SK-MEL-5 (cell line): ENCODE measurements at places on chromosomes 5 and 9.
A peak's percentile ranks its signal among the peaks of the same experiment; 100 is the strongest.

GRCh38 chr5:35066260-35066795 lies 18.6 kb upstream of the AGXT2 start:
- no peak for DNase-seq

DNA sequence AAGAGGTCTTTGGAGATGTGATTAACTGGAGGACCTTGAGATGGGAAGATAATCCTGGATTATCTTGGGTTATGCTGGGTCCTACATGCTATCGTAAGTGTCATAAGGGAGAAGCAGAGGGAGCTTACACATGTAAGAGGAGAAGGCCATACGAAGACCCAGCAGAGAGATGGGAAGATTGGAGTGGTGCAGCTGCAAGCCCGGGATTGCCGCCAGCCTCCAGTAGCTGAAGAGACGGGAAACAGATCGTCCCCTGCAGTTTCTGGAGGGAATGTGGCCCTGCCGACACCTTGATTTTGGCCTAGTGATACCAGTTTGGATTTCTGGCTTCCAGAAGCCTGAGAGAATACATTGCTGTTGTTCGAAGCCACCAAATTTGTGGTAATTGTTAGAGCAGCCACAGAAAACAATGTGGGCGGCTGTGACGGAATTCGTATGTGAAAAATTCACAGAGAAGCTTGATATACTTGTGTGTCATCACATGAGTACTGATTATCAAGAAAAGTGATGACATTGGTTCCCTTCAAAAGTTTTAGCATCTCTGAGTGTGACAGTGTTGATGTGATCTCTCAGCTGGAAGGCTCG lies 86.9 kb downstream of the CYFIP2 start:
- no peak for DNase-seq

- DNase-seq: no peak
These were observed 45.4 kb downstream of the MFAP3 start for GRCh38 chr5:154084062-154084639.

DNA sequence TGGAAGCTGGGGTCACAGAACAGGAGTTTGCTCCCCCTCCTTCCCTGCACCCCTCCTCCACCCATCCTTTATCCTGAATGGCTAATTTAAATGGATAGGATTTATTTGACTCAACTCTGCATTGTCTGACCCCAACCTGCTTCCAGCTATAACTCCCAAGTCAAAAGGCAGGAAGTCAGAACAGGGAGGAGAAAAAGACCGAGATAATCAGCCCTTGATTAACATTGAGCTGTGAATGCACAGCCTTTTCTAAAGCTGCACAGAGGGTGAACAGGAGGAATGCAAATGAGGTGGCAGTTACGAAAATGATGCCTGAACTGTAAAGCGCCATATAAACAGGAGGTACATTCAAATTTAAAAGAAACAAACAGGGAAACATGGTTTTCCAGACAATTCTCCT lies 152.8 kb downstream of the SPOCK1 start:
- no peak for DNase-seq

DNA sequence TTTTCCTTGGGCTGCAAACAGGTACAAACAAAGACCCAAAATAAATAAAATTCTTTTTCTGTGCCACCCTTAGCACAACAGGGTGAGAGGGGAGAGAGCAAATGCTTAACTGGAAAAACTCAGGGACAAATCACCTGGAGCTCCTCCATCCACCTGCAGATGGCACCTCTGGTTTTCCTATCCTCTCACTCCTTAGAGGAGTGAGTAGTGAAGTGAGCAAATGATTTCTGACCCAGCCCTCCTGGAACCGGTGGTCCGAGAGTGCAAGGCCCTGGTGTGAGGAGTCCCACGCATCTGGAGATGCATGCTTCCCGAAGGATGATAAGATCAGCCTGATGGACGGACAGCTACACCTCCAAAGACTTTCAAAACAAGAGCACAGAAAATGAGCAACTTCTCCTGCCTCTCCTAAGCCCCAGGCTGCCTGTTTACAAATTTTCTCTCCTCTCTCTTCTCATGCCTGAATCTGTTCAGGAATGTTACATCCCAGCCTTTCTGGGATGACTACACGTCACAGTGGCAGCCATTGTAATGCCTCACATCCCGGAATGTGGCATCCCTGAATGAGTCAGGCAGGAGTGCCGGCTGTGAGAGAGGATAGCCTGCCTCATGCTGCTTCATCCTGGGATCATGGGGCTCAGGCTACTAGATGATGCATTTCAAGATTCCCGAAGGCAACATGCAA lies 86.4 kb downstream of the ADRB2 start:
- peak; percentile 76 for DNase-seq

DNA sequence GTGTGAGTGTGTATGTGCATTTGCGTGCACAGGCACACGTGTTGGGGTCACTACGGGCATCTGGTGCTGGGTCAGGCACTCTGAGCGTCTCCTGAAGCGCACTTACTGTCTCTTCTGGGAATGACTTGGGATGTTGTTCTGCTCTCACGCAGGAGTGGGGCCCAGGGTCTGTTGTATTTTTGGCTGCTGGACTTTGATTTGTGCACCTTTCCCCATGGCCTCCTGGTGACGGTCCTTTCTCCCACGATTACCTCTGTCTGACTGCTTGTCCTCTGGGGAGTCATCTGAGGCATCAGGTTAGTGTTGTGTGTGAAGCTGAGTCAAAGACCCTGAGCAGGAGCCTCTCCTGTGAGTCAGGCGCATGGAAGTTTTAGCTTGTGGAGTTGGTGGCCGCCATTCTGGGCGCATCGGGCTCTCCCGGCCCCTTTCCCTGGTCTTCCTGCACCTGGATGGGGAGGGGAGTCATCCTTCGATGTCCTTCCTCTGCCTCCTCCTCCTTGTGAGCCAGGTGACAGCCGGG lies 62.1 kb downstream of the RXRA start:
- DNase-seq: no peak

GRCh38 chr5:146828385-146828784 lies 50.2 kb downstream of the PPP2R2B start:
- DNase-seq: no peak

DNA sequence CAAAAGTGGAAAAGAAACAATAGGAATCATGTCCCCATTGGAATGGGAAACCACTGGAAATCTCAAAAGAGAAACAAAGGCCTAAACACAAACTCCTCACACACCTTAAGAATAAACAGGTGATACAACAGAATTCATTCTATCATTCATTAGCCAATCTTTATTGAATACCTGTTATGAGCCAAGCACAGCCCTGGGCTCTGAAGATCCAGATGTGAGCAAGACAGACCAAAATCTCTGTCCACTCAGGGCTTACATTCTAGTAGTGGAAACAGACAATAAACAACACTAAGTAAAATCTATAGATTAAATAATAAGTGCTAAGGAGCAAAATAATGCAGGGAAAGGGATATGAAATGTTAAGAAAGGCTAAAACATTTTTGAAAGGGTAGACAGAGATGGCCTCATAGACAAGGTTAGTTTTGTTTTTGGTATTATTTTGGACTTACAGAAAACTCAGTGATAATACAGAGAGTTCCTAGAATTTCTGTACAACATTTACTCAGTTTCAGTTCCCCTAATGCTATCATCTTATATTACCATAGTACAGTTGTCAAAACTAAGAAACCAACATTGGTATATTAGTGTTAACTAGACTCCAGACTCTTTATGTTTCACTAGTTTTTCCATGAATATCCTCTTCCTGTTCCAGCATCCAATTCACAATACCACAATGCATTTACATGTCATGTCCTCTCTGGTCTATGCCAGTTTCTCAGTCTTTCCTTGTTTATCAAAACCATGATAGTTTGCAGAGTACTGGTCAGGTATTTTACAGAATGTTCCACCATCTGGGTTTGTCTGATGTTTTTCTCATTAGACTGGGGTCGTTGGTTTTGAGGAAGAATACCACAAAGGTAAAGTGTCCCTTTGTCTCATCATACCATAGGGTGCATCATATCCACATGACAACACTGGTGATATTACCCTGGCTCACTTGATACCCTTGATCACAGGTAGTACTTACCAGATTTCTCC lies 103.7 kb downstream of the SIL1 start:
- DNase-seq: no peak

GRCh38 chr9:27602142-27602861 lies 29.0 kb upstream of the C9orf72 start:
- DNase-seq: no peak

DNA sequence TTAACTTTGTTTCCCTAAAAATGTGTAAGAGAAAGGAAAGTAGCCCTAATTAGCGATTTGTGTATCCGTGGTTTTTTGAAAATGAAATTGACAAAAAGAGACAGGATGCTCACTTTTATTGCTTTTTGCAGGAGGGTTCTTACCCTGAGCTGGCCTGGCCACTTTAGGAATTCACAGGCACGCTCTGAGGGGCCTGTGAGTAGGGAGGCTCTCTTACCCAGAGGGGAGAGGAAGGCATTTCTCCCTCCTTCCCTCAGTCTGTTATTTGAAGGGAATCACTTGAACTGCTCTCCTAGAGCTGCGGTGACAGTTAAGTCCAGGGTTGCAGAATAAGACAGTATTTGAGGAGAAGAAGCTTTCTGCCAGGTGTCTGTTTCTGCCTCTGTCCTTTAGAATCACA lies 16.7 kb downstream of the PIK3R1 start:
- DNase-seq: no peak

DNA sequence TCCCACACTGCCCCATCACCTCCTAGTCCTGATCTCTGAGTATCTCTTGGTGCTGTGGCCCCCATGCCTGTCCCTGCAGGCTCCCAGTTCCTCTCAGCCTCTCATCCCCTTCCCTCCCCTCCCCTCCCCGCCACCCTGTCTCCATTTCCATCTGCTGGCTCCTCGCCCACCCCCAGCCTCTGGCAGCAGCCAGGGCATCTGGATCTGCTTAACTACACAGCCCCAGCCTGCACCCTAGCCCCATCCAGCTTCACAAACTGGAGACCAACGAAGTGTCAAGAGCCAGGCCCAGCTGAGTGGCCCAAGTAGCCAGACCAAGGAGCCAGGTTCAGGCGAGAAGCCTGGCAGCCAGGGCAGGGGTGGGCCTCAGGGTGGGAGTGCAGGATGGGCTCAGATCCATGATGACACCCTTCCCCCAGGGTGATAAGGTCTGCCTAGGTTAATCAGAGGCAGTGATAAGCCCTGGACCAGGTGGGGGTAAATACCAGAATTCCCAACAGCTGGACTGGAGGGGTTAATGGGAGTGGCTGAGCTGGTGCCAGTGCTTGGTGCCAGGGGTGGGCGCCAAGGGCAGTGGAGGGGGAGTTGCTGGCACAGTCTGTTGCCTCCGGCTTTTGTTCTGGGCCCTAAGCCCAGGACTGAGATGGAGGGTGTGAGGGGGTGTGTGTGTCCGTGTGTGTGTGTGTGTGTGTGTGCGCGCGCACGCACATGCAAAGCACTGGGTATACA lies 2.5 kb downstream of the IL11RA start:
- no peak for DNase-seq

- peak; percentile 91 for DNase-seq
These were observed 78.1 kb downstream of the CFAP95 start for GRCh38 chr9:69898714-69899209.

DNA sequence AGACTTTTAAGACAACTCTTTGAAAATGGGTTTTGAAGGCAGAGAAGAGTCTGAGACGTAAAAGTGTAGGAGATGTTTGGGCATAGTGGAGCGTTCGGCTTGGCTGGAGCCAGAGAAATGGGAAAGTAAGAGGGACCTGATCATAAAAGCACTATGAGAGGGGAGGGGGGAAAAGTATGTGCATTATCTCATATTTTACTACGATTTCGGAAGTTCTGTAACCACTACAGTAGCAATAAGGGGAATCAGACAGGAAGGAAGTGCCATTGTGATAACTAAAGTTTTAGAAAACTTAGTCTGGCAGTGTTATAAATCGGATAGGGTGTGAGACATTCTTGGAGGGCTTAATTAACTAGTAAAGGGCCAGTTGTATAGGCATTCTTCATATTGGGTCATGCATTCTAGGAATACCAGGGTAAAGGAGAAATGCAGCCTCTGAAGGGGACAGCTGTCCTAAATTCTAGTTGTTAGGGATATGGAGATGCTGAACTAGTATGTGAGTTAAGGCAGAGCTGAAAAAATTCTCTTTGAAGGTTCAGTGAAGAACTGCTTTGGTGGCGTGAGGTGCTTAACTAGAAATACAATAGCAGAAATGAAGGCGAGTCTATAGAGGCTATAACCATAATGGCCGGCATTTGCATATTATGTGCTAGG lies 83.8 kb upstream of the FREM1 start:
- DNase-seq: no peak

DNA sequence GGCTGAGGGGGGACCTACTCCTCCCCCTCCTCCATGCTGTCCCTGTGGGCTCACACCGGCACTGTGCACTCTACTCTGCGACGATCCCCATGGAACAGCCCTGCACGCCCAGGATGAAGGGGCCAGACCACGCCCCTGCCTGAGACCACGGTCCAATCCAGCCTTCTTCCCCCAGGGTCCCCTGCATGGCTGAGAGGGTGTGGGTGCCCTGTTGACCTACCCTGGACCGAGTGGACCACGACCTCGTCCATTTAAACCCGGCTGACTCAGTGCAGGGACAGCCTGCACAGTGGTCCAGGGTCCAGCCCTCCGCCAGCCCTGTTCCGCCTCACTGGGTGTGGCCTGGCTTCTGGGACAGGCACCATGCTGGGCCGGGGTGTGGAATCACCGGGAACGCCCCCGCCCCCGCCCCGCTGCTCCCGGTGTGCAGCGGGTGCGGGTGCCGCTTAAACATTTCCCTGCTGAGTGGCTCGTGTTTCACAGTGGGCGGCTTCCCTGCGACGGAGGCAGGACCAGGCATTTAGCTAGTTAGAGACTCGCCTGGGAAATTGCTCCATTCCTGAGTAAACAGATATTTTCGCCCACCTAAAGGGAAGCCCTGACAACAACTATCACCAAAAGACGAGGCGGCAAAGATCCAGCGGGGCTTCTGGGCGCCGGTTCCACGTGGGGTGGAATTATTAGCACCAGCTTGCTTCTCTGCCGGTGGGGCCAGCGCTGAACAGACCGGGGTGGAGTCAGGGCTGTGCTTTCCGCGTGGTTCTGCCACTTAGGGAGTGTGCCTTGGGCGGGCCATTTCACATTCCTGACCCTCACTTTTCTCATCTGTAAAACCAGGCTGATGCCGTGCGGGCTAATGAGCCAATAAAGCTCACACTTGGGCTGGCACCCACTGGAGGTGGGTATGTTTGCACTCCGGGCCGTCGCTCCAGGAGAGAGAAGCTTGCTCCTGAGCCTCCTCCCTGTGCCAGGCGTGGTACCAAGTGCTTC lies 22.6 kb downstream of the DBH start:
- peak; percentile 11 for DNase-seq

GRCh38 chr5:55143624-55144023 lies 16.3 kb upstream of the GPX8 start:
- no peak for DNase-seq

DNA sequence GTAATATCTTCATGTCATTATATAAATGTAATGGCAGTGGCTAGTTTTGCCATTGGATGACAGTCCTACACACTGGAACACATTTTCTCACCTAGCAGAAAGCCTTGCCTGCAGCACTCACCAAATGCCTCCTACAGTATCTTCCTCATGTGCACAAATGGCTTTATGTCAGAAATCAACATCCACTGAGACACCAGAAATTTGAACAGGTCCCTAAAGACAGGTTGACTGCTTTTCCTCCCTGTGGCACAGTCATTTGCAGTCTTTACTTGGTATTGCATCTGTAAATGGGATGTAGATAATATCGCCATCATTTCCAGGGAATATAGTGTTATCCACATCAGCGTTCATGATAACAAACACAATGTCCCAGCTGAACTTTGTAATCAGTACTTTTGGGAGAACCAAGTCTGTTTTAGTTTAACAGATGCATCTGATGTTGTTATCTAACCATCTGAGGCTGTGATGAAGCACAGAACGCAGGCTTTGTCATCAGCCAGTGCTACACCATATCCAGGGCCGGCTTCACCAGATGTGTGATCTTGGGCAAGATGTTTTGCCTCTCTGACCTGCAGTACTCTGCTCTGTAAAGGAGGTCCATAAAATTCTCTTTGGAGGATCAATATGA lies 83.9 kb upstream of the TAS2R1 start:
- no peak for DNase-seq

GRCh38 chr9:12916042-12916441 lies 141.2 kb downstream of the LURAP1L start:
- peak; percentile 94 for DNase-seq
